CD4-positive, alpha-beta T cell treated with Interleukin-21 for 1 hour (primary cell): ENCODE measurements at places on chromosomes 2 and 18.
A peak's percentile ranks its signal among the peaks of the same experiment; 100 is the strongest.

DNA sequence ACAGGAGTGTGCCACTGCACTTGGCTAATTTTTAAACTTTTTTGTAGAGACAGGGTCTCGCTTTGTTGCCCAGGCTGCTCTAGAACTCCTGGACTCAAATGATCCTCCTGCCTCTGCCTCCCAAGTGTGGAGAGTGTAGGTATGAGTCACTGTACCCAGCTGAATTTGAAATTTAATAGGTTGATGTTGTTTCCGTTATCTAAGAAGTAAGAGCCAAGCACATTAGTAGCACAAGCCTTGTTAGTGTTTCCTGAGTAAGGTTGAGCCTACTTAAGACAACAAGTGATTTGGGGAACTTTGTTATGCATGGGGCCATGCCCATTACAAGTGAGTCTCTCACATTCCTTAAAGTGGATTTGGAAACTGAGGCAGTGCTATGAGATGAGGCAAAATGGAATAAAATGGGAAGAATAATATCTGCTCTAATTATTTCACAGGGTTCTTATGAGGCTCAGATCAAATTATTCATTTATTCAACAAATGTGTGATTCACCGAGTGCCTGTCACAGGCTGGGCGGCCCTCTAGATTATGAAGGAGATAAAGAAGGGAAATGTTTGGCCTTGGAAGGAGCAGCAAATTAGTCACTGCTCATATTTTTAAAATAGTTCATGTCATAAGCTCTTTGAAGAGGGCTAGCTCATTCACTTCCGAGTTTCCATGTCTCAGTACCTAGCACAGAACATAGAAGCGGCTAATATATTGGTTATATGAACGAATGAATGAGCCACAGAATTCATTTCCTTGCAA is 217.2 kb downstream of the LDLRAD4 start:
- no peak for DNase-seq

DNA sequence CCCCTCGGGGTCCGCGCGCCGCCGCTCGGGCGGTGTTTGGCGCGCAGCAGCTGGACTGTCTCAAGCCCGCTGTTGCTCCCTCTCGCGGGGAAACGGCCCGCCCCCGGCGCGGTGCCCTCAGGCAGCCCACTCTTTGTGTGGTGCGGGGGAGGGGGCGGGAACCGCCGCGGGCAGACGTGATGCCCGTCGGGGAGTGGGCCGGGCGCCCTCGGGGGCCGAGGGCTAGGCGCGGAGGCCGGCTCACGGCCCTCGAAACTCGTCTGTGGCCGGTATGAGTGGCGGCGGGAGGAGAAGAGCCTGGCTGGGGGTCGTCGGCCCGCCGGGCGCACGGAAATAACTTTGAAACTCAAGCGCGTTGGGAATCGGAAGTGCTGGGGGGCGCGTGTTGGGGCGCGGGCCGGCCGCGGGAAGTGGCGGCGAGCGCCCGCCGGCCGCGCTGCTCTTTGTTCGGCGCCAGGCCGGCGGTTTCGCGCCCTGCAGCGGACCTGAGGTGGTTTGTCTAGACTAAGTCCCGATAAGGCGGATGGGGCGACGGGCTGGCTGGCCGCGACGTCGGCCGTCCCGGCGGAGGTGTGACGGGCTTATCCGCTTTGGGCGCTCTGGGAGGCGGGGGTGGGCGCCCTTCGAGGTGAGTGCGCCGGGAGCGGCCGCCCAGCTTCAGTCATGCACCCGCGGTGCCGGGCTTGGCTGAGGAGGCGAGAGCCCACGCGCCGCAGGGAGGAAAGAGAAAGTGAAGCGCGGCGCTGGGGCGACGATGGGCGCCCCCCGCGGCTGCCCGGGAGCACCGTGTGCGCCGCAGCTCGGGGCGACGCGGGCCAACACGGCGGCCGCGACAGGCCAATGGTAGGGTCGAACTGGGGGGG is 679 bp downstream of the PTMA start:
- DNase-seq = peak; percentile 72

DNA sequence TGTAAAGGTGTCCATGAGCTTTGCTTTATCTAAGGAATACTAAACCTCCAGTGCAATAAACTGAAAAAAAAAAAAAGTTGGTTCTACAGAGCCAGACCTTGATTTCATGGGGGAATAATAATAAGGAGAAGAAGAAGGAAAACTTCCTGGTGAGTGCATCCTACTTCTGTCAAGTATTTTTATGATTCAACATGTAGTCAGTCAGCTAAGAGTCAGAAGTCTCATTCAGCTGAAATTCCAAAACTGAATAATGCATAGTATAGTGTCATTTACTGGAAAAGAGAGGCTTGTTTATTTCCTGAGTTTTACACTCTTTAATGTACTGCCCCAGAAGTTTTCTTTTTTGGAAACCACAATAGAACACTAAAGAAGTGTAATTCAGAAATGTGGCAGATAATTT is 77.8 kb upstream of the TACR1 start:
- no peak for DNase-seq

- DNase-seq = no peak
These were observed 68.0 kb downstream of the NPAS2 start for GRCh38 chr2:100887713-100888495.

- no peak for DNase-seq
These were observed 137.8 kb upstream of the LRATD1 start for GRCh38 chr2:14494759-14495158.

DNA sequence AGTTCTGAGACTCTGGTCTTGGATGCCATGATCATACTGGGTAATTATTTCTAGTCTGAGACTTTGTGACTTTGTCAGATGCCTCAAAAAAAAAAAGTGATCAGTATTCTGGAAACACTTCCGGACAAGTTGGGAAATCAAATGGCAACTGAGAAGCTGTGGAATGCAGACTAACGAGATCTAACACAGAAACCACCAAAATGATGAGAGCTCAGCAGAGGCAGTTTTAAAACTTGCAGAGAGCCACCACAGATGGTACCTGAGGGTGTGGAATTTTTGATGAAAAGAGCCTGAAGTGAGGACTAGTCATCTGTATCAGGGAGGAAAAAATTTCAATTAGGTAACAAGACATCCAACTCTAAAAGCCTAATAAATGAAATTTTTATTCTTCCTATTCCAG is 5.5 kb upstream of the GPR75 start:
- no peak for DNase-seq

DNA sequence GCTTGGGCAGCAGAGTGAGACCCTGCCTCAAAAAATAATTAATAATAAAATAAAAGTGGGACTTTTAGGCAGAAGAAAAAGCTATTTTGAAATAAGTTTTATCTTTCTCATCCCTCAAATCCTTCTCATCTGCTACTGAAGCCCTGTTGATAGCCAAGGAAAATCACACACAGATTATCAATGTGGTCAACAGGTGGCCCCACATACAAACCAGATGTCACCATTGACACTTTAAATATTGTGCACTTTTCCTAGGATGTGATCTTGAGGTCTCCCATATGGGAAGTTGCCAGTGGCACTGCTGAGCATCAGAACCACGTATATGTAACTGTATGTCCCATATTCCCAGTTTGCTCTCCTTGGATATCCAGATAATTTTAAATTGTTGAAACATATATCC is 64.6 kb downstream of the KCTD18 start:
- DNase-seq = no peak

DNA sequence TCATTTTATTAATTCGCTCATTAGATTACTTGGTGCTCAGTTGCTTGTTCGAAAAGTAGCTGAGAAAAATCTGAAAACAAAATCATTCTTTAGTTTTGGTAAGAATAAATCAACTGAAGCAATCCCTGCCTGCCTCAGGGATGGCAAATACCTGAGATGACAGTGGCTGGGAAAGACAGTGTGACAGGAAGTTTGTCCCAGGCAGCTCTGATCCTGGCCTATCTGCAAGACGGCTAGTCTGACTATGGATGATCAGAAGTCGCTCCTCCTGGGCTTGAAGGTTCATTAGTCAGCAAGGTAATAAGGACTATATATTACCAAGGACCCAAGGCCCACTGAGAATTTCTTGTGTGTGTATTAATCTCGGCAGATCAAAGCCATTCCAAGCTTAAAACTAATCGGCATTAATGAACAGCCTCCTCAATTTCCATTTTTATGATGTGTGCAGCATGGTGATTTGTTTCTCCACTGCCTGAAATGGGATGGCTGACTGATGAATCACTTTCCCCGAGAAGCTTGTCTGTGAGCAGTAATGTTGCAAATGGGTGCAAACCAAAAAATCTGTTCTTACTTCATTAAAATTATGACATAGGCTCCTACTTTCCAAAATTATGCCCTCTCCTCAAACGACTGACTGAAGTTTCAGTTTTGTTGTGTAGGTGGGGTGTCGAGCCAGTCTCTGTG is 199.9 kb downstream of the ACTR3 start:
- no peak for DNase-seq

DNA sequence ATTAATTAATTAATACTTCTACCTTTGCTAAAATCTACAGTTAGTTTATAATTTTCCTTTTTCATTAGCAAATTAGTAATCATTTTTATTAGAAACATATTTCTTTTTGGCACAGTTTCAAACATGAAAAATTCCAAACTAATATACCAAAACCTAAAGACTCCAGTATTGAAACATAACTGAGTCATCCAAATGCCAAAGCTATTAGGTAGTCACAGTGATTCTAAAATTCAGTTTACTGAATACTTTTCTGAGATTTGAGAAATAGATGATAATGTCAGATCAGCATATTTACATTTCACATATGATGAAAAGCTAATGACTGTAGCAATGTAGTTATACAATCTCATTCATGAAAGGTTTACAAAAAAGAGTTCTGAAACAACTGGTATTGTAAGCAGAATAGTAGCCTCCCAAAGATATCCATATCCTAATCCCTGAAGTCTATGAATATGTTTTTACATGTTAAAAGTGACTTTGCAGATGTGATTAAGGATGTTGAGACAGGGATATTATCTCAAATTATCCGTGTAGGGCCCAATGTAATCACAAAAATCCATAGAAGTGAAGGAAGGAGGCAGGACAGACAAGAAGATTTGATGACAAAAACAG is 680.2 kb upstream of the CHAC2 start:
- DNase-seq = no peak

GRCh38 chr18:13455960-13456481 is 237.5 kb downstream of the LDLRAD4 start:
- DNase-seq = no peak

DNA sequence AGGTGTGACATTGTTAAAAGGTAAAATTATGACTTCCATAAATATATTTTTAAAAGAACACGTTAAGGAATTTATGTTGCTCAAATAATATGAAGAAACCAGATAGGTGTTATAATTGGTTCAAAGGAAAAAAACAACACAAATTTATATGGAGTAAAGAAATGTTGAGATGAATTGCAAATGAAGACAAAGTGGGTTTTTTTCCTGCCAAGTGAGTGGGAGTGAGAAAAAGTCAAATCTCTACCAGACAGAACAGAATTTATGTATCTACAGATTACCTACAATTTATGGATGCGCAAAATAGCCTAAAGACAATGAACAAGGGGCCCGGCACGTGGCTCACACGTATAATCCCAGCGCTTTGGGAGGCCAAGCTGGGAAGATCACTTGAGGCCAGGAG is 159.7 kb upstream of the SLC1A4 start:
- DNase-seq = no peak

- DNase-seq = no peak
These were observed 131.1 kb downstream of the DSEL start for GRCh38 chr18:67385455-67385854.

GRCh38 chr2:216562696-216563435 is 64.2 kb downstream of the RPL37A start:
- DNase-seq = no peak
